Gastrocnemius medialis (tissue), 4 donors: ENCODE measurements at places on chromosomes 2 and 18. TPM values are rescaled to one million over a fixed set of nuclear protein-coding genes. Genes with fewer than 3 reads are reported as not detected.

GRCh38 chr2:43345872-43346271 is 119.5 kb upstream of the ZFP36L2 start:
- no peak for DNase-seq
- peaks cover 80% of the 10 kb centered on the region for H3K4me1 ChIP-seq
- H3K27me3 ChIP-seq, result no peaks in the 10 kb centered on the region
- no peaks in the 10 kb centered on the region for H3K36me3 ChIP-seq
- peak overlapping the region; percentile 22 for H3K4me3 ChIP-seq

CHRNA1 gene
- 306 TPM for total RNA-seq

SNORC gene
- total RNA-seq, result 0.12 TPM

DNA sequence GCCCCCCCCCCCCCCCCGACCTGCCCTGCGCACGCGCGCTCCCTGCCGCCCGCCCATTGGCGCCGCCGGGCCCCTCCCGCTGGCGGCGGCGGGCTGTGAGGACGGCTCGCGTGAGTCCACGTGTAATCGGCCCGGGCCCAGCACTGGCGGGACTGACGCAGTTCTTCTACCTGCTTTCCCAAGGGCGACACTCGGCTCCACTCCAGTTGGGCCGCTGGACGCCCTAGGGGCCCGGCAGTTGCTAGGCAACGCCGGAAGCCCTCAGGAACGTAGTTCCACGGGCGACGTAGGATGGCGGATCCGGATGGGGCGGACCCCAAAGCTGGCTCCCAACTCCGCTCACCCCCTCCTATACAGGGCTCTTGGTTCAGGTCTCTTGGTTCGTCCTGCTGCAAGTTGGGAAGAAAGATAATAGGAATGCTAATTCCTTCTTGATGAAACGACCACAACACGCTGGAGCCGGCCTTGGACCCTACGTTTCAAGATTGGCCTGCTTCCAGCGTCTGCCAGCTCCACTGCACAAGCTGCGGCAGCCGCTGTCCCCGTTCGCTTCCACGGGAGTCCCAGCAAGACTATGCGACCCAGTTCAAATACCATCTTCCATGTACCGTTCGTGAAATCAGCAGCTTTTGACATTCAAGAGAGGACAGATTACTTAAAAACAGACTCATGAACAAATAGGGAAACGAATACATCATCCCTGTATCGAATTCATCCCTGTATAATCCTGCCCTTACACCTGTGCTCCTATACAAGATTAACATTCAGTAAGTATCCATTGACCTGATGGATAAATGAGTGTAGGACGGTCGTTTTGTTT is 415 bp upstream of the MCFD2 start:
- peaks cover 36% of the 10 kb centered on the region for H3K4me1 ChIP-seq
- peak overlapping the region; percentile 99 for H3K27ac ChIP-seq
- peak; percentile 99 for DNase-seq

GRCh38 chr2:17540093-17540812 is at the start of gene VSNL1:
TSS of gene VSNL1 (plus strand) at chr2:17540696. CDS start at chr2:17592075, 51,379 bp downstream.
- H3K27me3 ChIP-seq, result no peaks in the 10 kb centered on the region
- H3K36me3 ChIP-seq, result no peaks in the 10 kb centered on the region
- peak within 1 kb of the TSS; percentile 61 for H3K4me3 ChIP-seq
- DNase-seq, result no peak
- peaks cover 6% of the 10 kb centered on the region for H3K4me1 ChIP-seq

SLC4A5 gene
- 0.69 TPM for total RNA-seq

MGAT4A gene
- total RNA-seq, result 13.7 TPM

DNA sequence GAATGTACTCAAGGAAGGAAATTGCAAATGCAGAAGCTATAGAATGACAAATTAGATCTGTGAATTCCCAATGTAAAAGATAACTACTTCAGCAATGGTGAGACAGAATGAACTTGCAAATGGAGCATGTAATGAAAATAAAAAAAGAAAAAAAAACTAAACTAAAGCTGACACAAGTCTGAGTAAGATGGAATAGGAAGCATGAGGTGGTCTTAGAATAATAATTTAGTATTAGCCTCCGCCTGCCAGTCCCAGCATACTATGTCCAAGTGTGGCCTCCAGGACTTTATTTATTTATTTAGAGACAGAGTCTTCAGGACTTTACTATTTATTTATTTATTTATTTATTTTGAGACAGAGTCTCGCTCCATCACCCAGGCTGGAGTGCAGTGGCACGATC is 37.4 kb upstream of the SLC39A10 start:
- no peaks in the 10 kb centered on the region for H3K27me3 ChIP-seq

- no peaks in the 10 kb centered on the region for H3K4me1 ChIP-seq
- no peak overlapping the region for H3K4me3 ChIP-seq
- DNase-seq, result no peak
- H3K27ac ChIP-seq, result no peak overlapping the region
- no peaks in the 10 kb centered on the region for H3K36me3 ChIP-seq
Observed at GRCh38 chr2:58866040-58866439, 624.9 kb upstream of the FANCL start.
